Effector memory CD4-positive, alpha-beta T cell (primary cell): ENCODE measurements at places on chromosomes 16 and 17.

DNA sequence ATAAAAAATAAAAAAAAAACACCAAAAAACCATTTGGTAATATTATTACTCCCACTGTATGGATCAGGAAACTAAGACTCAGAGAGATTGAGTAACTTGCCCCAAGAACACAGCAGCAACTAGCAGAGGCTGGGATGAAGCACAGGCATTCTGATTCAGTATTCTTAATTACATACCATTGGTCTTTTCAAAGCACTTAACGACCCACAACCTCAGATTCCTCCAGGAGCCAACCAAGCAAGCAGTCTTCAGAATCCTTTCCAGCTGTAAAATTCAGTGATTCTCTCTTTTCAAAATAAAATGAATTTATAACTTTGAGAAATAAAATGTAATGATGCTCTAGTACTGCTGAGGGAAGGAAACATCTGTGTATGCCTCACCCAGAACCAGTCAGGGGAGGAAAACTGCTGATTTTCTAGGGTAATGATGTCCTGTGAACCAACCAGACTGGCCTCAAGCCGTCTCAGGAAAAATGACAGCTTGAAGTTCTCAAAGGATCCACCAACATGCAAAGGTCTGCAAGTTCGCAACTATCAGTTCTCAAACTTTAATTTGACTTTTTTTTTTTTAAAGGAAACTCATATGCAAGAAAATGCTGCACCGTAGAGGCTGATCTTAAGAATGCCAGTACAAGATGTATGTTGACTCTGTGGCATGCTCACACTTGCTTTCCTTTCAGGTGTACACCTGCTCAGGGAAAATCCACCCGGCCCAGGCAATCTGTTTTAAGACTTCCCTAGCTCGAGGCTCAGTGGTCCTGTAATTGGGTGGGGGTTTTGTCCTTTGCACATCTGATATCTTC is 9.0 kb downstream of the CUEDC1 start:
- DNase-seq: no peak

DNA sequence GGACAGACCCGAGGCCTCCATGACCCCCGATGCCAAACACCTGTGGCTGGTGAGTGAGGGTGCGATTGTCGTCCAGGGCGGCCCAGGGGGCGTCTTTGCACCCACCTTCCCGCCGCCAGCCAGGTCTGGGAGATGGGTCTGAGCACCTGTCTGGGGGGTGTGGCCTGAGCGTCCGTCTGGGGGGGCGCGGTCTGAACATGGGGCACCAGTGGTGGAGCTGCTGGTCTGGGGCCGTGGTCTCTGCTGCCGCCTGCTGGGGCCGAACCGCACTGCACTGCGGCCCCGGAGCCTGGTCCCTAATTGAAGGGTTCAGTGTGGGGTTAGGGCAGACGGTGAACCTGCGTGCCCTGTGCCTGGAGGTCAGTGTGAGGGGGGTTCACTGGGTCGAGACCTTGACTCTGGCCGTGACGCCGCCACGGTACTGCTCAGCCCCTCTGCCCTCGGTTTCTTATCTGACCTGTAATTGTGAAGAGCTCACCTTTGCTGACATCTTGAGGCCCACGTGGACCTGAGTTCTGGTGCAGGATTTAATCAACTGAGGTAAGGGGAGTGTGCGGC is 12.6 kb upstream of the TCF25 start:
- DNase-seq: peak; percentile 61

DNA sequence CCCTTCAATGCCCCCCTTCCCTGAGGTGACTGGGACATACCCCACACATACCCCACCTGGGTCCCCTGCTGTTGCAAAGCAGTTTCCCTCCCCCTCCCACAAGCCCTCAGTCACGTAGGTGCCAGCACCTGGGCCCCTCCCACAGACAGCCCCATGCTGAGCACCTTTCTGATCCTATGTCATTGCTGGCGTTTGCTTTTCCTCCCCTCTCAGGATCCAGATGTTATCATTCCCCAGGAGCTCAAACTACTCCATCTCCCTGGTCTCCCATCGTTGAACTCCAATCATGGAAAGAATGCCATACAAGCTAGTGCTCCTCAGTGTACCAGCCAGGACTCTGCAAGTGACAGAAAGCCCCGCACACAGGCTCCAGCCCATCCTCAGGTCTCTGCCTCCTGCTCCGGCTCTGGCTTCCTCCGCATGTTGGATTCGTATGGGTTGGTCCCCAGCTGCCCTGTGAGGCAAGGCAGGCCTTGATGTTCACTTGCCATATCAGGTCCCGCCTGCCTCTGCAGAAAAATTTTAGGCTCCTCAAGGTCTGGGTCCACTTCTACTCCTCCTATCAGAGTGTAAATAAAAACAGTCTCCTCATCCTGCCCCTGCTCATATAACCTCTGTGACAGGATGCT is 31.4 kb upstream of the MED9 start:
- DNase-seq: no peak

DNA sequence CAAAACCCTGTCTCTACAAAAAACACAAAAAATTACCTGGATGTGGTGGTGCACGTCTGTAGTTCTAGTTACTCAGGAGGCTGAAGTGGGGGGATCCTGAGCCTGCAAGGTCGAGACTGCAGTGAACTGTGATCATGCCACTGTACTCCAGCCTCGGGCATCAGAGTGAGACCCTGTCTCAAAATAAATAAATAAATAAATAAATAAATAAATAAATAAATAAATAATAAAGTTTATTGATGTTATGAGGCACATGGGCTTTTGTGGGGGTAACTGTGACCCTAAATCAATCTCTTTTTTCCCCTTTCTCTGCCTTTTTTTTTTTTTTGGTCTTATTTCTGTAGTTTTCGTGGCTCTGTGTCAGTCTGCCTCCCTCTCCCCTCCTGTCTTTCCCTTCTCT is 4.5 kb upstream of the ASIC2 start:
- no peak for DNase-seq

DNA sequence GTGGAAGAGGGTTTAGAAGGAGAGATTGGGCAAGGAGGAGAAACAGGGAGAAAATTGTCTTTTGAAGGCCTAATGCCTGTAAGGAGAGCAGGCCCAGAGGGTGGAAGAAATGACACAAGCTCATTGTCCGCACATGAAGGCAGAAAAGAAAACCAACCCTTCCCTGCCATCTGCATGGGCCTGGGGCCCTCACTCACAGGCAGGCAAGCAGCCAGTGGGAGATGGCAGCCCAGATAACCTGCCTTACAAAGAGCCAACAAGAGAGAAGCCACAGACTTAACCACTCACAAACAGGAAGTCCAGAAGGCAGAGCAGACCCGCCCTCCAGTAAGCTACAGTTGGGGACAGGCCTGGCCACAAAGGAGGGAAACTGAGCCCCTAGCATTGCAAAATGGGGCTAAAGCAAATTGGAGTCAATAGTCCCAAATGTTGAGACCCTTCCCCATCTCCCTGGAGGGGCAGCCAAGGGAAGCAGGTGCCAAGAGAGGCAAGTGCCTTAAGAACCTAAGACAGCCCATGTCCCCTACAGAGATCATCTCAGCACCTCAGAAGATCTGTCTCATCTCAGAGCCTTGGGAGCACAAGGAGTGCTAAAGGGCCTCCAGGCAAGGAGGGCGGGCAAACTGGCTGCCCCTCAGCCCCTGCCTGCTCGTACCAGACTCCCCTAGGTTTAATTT is 7.3 kb upstream of the TSPOAP1 start:
- DNase-seq: peak; percentile 64

DNA sequence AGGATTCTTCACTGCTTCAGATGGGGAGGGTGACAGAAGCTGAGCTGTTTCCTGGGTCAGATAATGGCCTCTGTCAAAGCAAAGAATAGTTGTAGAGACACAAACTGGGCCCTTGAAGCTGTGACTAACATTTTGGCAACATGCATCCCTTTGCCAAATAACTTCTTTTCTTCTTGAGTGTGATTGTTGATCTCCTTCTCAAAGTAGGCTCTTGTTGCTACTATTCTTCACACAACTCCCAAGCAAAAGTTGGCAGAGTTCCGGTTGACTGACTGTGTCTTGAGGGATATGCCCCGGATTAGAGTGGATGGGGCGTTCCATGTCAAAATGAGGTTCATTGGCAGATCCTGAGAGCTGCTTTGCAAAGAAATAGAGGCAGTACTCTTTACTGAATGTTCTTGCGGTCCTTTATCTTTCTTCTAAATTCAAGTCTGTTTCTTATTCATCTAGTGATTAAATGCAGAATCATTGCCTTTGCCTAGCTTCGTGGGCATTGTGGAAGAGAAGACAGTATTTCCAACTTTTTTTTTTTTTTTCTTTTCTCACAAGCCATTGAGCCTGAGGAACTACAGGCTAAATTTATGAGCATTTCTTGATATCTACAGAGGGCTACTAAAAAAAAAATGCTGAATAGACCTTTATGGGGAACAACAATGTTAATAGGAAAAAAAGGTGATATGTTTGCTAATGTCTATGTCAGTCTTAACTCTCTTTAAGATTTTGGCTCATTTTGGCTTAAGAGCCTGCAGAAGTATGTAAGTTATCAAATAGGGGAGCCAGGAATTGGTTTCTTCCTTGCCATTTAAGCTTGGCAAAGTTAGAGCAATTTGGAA is 5.8 kb downstream of the WIPF2 start:
- no peak for DNase-seq

- no peak for DNase-seq
Measured at GRCh38 chr16:81711657-81712319, 67.3 kb upstream of the PLCG2 start.

DNA sequence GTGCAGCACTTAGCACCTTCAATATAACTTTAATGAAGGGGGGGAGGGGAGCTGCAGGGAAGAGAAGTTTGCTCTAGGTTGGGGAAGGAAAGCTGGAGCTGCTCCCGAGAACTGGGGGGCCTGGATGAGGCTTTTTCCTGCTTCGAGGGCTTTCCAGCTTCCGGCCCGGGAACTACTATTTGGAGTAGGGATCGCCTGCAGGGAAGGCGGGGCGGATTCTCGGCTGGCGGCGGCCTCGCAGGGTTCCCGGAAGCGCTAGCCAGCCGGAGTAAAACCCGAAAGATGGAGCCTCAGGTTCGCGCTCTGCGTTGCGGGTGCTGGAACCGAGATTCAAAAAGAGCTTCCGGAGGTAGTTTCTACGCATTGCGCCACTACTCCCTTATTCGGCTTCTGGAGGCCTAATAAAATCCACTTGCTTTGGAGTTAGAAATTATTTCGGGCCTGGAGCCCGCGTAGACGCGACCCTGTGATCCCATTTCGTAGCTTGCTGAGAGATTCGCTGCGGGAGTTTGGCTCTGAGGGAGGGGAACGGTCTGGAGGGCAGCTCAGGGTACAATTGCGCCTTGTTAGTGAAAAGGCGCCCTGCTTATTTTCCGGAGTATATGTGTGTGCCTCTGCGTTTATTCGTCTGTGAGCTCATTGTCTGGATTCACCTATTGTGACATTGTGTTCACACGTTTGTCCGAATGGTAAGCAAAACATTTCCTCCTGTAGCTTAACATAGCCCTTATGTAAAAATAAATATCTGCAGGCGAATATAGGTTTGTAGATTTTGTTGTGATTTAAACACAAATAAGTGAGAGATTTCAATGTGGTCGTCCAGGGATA is 652 bp downstream of the PRAC2 start:
- no peak for DNase-seq

DNA sequence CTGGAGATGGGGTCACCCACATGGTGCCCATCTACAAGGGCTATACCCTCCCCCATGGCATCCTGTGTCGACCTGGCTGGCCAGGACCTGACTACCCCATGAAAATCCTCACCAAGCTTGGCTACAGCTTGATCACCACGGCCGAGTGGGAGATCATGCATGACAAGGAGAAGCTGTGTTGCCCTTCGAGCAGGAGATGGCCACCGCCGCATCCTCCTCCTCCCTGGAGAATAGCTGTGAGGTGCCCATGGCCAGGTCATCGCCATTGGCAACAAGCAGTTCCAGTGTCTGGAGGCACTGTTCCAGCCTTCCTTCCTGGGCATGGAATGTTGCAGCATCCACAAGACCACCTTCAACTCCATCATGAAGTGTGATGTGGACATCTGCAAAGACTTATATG is 5.3 kb upstream of the FLCN start:
- no peak for DNase-seq

GRCh38 chr17:28549236-28550132 is 2.9 kb downstream of the UNC119 start:
- DNase-seq: peak; percentile 51

GRCh38 chr16:4239020-4239419 is 2.9 kb downstream of the SRL start:
- DNase-seq: no peak

- no peak for DNase-seq
Measured at GRCh38 chr16:57003439-57004386, 14.4 kb downstream of the NLRC5 start.

DNA sequence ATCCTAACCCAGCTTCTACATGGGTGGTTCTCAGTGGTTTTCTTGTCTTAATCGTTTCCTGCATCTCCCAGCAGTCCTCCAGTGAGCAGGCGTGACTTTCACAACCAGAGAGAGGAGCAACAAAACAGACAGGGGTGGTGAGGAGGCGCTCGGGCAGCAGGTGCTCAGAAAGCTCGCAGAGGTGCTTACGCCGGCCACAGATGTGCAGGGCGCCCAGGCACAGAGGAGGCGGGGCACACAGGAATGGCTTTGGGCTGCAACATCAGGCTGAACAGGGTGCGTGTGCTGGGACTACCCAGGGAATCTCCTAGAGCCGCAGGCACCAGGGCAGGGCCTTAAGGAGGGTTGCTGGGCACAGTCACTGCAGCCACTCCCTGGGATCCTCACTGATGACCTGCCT is 32.6 kb downstream of the KLHDC4 start:
- DNase-seq: no peak

DNA sequence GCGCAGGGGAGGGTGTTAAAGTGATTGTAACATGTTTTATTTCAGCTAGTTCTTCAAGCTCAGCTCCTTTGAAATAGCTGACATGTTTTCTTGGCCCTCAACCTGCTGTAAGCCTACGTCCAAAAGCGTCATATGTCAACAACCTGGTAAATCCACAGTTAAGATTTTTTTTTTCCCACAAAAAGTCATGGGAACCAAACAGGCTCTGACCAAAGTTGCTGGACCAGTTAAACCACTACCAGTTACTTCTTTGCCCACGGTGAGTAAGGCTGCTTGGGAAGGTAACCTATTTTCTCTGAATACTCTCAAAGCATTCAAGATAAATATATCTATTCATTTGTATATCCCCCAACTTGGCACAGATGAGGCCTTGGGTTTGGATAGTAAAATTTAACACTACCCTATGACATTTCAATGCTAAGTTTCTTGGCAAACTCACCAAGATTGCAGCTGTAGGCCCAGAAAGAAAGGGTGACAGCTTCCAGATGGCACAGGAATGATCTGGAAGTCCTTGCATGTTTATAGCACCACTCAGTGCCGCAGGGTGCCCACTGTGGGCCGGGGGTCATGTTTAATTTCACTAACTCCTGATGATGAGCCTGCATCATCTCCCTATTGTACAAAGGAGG is 166.2 kb downstream of the XYLT1 start:
- DNase-seq: no peak

- no peak for DNase-seq
Measured at GRCh38 chr17:17320188-17320910, 17.2 kb downstream of the NT5M start.

GRCh38 chr17:16886655-16887322 is 85.1 kb downstream of the TNFRSF13B start:
- DNase-seq: no peak

DNA sequence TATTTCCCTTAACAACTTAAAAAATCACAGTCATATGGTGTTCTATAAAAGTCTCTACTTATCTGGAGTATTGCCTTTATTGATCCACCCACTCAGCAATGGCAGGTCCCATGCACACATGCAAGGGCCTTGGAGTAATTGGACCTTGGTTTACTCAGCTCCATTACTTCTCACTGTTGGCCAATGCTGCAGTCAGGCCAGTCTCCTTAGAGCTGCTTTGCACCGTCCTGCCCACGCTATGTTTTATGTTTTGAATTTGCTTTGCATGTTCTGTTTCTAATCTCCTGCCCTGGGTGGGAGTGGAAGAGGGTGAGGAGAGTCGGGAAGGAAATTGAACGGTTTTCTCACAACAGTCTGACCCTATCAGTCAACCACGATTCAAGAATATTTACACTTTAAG is 23.6 kb downstream of the ARHGAP44 start:
- no peak for DNase-seq
